ENCODE measurements at places on chromosomes 7 and 10.

GRCh38 chr10:5584895-5585516 lies 60.2 kb downstream of the CALML3 start:
- no peak for DNase-seq

GRCh38 chr7:81180573-81180972 lies 261.7 kb upstream of the SEMA3C start:
- DNase-seq = no peak

- DNase-seq = no peak
These were observed 237.7 kb upstream of the PRKCQ start for GRCh38 chr10:6817770-6818169.

GRCh38 chr10:74177140-74177677 lies 26.2 kb downstream of the ADK start:
- DNase-seq = no peak

DNA sequence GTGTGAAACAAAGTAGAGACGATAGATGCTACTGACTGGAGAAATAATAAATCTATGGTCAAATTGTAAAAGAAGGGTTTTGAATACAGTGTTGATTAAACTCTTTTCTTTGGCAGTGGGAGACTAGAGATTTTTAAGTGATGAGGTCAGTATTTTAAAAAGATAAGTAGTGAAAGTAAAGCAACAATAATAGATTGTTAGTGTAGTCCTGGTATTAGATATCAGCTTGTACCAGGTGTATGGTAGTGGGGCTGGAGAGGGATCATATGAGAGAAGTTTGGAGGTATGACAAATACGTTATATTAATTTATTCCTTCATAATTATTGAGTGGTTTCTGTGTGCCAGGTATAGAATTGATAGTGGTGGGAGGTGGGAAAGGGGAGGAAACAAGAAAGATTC lies 25.2 kb downstream of the PHTF2 start:
- no peak for DNase-seq

- DNase-seq = peak; percentile 76
These were observed 37.4 kb downstream of the CCDC6 start for GRCh38 chr10:59868696-59869593.

DNA sequence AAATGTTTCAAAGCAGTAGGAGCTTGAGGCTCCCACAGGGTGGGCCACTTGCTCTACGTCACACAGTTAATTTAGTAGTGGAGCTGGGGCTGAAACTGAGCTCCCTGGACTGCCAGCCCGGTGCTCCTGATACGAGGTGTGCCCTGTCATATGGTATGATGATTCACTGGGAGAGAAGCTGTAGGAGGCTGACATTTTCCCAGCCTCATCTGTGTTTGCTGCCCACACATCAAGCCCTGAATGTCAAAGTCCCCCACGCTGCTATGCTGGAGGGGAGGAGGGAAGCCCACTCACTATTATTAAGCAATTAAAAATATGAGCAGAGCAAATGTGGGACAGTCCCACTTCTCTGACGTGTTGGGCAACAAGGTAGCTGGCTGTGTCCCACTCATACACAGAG lies 81.2 kb upstream of the SORCS3 start:
- no peak for DNase-seq

GRCh38 chr10:24894728-24895127 lies 57.7 kb downstream of the PRTFDC1 start:
- no peak for DNase-seq

DNA sequence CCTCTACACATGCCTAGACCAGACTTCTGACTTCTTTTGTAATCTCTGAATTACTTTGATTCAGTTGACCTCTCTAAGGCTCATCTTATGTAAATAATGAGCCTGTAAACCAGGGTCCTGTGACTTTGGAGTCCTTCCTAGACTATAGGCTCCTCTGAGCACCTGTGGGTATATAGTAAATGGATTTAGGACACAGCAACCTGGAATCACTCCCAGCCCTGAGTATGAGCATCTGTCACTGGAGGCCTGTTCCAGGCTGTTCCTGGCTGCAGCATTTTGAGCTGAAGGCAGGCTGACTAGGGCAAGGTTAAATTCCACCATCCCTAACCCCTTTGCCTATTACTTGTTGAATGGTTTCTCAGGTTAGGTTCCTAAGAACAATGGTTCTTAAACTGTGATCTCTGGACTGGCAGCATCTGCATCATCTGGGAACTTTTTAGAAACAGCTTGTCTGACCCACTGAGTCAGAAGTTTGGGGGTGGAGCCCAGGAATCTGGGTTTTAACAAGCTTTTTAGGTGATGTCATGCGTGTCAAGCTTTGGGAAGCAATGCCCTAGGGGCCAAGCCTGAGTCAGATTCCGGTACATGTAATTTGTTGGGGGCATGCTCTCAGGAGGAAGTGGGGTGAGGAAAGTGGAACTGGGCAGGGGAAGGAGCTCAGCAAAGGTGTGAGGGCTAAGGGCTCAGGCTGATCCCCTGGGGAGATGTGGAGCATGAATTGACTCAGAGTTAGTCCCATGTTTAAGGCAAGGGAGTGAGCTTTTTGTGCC lies 28.2 kb downstream of the MINDY4 start:
- DNase-seq = no peak

DNA sequence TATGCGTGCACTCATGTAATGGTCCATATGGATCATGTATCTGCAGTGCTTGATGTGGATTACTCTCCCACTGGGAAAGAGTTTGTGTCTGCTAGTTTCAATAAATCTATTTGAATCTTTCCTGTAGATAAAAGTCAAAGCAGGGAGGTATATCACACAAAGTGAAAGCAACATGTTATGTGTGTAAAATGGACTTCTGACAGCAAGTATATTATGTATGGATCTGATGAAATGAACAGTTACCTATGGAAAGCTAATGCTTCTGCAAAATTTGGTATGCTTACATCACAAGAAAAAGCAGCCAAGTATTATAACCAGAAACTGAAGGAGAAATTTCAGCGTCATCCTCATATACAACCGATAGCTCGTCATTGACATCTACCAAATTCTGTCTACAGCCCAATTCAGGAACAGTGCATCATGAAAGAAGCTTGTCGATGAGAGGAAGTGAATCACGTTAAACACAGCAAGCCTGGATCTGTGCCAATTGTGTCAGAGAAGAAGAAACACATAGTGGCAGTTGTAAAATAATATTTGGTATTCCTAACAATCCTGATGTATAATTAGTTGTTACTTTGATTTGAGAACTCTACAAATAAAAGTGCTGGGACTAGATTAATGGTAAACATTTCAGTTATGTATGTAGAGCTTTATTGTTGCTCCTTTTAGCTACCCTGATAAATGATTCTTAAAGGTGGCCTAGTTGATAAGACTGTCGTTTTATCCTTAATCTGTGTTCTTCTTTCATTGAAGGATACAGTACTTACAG lies 14.2 kb upstream of the SYPL1 start:
- DNase-seq = no peak

- DNase-seq = no peak
These were observed 278.2 kb downstream of the PLXDC2 start for GRCh38 chr10:20094226-20094976.

- no peak for DNase-seq
These were observed 162.5 kb upstream of the CELF2 start for GRCh38 chr10:10855151-10855581.

DNA sequence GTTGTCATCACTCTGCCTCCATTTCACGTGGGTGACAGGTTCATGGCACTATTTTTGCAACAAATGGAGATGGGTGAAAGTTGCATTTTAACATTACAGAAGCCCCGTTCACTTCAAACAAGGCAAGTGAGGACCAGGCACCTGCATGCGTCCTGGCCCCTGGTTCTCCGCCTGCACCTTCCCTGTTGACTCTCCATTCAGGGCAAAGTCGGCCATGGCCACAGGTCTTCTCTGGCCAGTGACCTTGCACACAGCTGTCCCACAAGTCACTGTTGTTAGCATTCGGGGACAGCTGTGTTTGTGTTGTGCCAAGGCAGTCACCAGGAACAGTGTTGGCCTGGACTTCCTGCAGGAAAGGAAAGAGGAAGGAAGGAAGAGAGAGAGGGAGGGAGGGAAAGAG lies 554.9 kb downstream of the TCERG1L start:
- DNase-seq = no peak

- DNase-seq = no peak
These were observed 22.3 kb upstream of the IL15RA start for GRCh38 chr10:5999440-6000165.

DNA sequence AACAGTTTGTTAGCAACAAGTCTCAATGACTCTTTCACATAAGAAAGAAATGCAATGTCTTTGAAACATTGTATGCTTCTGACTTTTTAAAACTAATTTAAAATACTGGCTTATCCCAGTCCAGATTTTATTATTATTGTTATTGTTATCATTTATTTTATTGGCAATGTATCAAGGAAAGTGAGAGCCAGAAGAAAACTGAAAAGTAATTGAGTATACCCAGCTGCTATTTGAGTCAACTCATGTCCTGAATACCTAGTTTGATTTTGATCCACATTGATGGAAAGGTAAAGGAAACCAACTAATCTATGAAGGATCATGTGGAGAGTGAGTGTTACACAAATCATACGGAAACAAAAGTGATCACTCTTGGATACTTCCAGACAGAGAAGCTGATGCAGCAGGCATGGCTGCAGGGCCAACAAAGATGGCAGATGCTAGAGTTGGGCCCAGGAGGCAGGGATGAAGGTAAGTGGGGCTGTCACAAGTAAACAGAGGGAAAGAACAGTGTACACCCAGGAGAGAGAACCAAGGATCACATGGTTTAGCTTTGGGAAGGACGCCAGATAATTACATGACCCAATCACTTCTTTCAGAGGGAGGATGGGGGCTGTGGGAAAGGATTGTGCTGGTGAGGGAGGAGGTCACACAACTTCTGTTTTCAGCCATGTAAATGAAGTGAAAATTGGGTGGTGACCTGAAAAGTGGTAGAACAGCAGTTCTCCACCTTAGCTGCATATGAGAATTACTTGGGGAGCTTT lies 179.2 kb upstream of the NAMPT start:
- DNase-seq = no peak

DNA sequence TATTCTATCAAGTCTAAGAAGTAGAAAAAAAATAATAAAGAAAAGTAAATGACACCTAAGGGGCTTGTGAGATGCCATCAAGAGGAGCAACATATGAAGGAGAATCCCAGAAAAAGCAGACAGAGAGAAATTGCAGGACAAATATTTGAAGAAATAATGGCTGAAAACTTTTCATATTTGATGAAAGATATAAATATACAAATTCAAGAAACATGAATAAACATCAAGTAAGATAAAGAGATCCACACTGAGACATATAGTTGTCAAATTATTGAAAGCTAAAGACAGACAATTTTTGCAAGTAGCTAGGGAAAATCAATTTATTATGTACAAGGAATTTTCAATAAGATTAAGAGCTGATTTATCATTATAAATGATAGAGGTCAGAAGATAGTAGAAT lies 558.0 kb downstream of the ZWINT start:
- DNase-seq = no peak

- DNase-seq = no peak
These were observed 12.5 kb upstream of the TSPAN15 start for GRCh38 chr10:69438536-69439349.

- DNase-seq = no peak
These were observed 32.5 kb downstream of the MXI1 start for GRCh38 chr10:110239892-110240291.
